ENCODE measurements at places on chromosomes 13 and 19.

- no peak for DNase-seq
Observed at GRCh38 chr19:41222240-41222639, 3.2 kb downstream of the AXL start.

DNA sequence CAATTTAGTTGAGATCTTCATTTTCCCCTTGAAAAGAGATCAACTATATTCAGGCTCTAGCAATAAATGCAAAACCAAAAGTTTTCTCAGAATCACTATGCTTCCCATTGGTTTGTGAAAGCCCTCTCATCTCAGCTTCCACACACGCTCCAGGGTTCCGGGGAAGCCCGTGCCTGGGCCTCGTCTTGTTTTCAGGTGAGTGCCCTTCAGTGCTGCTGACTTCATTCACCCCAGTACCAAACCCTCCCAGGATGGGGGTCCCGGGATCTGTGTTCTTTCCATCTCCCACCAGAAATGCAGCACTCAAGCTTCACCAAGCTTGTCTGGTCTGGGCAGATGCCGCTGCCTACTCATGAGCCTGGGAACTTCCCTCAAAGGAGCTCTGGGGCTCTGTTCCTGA, 97.7 kb downstream of the TEX29 start:
- no peak for DNase-seq

DNA sequence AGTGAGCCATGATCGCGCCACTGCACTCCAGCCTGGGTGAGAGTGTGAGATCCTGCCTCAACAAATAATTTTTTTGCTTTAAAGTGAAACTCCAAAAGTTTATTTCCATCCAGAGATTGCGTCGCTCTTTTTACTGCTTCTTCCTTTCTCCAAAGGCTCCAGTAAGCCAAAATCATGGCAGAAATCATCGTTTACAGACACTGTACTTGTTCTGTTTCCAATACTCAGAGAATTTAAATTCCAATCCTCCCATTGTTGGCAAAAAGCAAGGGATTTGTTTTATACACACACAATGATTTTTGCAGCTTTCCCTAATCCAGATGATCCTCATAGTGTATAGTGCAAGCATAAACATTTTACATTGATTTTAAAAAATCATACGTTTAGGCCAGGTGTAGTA, 15.3 kb downstream of the FBXO27 start:
- no peak for DNase-seq

- DNase-seq: no peak
Observed at GRCh38 chr19:10112037-10112761, 706 bp downstream of the P2RY11 start.

- DNase-seq: peak; percentile 19
Observed at GRCh38 chr19:57803265-57803593, 11.5 kb downstream of the ZNF552 start.

GRCh38 chr13:90375851-90376250, 971.6 kb upstream of the MIR17HG start:
- no peak for DNase-seq

GRCh38 chr19:49590971-49591730, at the start of gene PRR12:
PRR12 (plus strand) TSS chr19:49591182; CDS start chr19:49591655, 473 bp downstream.
- DNase-seq: peak; percentile 65

DNA sequence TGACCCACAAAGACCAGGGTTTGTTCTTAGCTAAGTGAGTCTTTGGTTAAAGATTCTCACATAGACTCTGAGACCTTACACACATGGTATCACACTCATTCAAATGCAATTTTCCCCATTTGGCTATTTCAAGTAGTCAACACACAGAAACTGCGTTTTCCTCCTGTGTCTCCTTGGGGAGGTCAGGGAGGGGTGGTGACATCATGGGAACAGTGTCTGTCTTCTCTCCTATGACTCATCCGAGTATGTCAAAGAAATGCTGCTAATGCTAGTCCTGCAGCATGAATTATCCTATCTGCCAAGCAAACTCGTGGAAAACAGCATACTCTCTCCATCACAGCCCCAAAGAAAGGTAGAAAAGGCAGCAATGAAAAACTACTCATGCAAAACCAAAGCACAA, 100.2 kb downstream of the ENOX1 start:
- peak; percentile 87 for DNase-seq

- DNase-seq: no peak
Observed at GRCh38 chr19:49422407-49423070, 702 bp downstream of the PTH2 start.

DNA sequence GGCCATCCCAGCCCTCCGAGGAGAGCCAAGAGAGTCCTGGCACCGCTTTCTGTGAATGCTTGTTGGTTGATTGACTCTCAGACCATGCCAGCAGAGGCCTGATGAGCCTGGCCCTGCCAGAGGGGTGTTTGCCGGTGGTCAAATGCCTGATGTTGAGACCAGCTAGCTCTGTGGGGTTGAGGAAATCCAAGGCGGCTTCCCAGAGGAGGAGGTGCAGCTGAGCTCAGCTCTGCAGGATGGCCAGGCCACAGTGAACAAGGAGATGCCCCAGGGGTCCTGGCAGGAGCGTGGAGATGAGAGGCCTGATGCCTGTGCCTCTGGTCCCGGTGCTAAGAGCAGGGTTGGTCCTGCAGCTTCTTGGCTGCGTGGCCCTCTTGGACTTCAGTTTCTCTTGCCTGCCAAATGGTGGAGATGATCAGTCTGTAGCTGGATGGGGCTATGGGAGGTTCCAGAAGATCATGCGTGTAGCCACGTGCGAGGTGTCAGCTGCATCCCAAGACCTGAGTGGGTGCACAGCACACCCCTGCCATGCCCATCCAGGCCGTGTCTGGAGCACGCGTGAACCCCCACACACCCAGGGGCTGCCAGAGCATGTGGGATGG, 16.8 kb downstream of the NFIC start:
- DNase-seq: no peak

DNA sequence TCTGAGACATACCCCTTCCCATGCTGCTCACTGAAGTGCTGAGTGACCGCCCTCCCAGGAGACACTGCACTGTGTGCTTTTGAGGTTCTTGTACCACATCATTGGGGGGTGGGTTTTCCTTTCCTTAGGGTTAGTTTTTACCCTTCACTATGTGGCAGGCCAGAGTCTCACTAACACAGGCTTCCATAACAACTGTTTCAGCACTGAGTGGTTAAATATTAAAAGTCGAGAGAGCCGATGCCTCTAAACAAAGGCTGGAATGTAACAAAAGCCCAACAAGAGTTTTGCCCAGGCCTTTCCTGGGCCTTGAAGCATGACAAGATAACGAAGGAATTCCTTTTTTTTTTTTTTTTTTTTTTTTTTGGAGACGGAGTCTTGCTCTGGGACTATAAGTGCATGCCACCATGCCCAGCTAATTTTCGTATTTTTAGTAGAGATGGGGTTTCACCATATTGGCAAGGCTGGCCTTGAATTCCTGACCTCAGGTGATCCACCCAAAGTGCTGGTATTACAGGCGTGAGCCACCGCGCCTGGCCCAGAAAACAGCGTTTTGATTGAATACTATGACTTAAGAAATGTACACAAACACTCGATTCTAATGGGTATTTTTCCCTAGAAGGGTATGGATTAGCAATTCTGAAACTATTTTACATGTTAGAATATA, 46.5 kb downstream of the ZNF823 start:
- no peak for DNase-seq

DNA sequence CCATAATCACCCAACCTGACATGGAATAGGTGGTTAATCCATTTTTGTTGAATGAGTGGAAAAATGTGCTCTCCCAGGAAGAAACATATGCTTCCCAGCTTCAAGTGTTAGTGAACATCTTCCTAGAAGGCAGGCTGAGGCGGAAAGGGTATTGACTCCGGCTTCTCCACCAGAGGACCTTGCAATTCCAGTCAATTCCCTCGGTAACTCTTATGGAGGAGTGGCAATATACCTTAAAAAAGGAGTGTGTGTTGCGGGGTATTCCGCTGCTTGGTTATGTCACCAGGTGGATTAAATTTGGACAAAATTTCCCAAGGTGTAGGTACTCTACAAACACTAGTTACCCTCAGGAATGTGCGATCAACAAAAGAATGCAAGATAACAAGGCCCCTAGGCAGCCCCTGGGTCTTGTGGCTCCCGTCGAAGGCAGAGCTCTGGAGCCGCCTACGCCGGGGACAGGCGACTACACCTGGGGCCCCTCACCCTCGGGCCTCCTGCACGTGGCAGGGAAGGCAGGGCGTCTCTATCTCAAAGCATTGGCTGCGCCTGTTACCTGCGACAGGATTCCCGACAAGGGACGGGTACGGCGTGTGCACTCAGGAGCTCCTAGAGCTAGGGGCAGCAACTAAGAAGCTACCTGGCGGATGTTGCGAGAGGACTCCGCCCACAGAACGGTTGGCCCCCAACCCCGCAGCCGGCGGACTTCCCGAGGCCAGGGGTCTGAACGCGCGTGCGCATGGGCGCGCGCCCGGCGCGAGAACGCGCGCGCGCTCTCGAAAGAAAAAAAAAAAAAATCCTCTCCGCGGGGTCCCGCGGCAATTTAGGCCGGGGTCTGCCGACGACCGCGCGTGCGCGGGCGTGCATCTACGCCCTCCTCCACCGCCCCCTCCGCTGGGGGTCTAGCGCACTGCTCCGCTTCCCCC, at the start of gene WDR87:
WDR87 (minus strand) TSS at position 649 of the 923 bp plus-strand sequence. CDS start 8,355 bp downstream, outside the sequence.
- DNase-seq: no peak

- no peak for DNase-seq
Observed at GRCh38 chr19:45215391-45216191, 29.6 kb downstream of the EXOC3L2 start.

GRCh38 chr19:38453596-38453995, 20.1 kb downstream of the RYR1 start:
- DNase-seq: no peak

DNA sequence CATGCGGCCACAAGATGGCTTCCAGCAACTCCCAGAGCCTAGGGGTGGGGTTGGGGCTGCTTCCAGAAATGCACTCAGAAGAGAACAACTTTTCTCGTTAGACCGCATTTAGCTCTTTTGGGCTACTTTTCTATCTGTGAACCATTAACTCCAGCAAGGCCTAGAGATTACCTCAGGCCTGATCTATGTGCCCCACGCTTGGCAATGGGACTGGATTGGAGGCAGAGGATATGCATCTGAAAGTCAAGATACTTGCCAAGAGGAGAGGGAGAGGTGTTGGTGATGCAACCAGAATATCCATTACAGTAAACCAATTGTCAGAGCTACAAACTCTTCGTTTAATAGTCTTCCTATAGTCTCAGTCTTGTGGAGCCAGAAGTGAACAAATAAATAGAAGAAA, 177.7 kb downstream of the TDRD3 start:
- no peak for DNase-seq

- no peak for DNase-seq
Observed at GRCh38 chr19:49690079-49690655, 749 bp upstream of the CPT1C start.

DNA sequence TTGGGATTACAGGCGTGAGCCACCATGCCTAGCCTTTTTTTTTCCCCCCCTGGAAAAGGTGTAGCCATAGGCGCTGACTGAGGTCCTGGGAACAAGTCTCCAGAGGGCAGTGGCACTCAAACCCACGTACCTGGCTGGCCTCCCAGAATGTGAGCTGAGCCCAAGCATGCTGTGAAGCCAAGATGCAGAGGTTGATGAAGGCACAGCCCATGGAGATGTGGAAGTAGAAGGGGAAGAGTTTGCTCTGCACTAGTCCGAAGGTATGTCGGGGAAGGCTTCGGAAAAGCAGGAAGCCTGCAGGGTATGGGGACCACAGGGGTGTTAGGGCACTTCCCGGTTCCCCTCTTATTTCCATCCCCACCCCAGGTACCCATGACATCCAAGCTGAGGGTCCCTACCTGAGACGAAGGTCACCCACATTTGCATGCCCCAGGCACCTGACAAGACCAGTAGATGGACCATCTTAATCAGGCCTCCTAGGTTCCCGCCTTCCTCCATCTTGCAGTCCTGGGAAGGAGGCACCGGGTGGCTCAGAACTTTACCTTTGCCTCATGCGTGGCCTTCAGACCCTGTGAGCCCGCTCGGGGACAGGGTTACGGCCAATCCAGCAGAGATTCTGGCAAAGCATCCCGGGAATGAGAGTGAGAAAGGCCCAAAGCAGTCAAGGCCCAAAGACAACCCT, 805 bp downstream of the TMEM205 start:
- DNase-seq: no peak

GRCh38 chr13:102881819-102882686, 36.2 kb downstream of the ERCC5 start:
- no peak for DNase-seq

DNA sequence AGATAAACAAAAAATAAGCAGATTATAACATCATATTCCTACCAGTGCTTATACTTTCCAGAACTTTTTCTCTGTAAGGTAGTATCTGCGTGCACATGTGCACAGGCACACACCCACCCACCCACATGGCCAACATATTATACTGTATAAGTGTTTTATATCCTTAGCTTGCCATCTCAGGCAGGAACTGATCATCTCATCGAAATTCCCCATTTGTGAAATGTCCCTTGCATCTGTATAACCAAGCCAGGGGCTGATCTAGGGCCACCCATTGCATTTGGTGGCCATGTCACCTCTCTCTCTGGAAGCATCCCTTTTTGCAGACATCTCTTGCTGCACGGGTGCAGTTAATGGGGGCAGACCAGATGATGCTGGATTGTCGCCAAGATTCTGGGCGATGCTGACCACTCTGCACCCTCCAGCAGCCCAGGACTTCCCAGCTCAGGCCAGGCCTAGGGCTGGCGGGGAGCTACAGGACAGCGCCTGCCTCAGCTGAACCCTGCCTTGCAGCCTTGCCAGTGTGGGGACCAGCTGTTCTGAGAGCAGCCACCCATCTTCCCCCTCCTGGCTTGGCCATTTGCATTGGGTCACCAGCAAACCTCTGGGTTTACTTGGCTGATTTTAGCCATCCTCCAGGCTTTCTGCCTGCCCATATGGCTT, 95.9 kb downstream of the SLC7A1 start:
- DNase-seq: no peak

- peak; percentile 58 for DNase-seq
Observed at GRCh38 chr13:23921451-23921888, 24.2 kb upstream of the C1QTNF9B start.

DNA sequence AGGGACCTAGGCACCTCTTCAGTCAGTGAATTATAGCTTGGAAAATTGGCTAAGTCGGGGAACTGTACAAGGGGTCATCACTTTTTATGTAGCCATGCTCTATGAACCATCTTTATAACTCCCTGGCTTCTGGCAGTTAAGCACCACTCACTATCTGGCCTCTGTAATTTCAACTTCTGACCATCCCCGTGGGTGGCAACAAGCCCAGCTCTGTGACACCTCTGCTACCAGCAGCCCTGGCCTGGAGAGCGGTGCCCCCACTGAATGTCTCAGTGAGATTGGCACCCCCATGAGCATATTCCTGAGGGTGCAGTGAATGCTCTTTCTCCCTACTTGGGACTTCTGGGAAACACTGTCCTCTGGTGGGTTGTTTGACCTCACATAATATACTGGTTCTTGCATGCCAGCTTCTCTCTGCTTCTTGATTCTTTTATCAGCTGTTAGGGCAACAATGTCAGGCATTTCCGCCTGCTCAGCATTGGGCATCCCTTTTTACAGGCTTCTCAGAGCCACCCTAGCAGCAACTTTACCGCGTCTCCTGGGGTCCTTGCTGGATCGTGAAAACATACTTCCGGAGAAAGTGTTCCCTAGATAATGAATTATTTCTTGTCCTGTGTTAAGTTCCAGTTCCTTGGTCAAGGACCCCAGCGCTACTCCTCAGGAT, 10.4 kb downstream of the KL start:
- no peak for DNase-seq

GRCh38 chr13:114258589-114258988, 22.8 kb upstream of the UPF3A start:
- DNase-seq: no peak
